Activated CD4-positive, alpha-beta T cell treated with anti-CD3 and anti-CD28 coated beads, Interleukin-2, amount 10 ng/mL, durations not matched to agents 7 days and 5 days (primary cell): ENCODE measurements at places on chromosomes 4 and X. TPM values are rescaled to one million over a fixed set of nuclear protein-coding genes. Genes with fewer than 3 reads are reported as not detected.

GRCh38 chrX:114774691-114775090 lies 190.8 kb downstream of the HTR2C start:
- no peak overlapping the region for H3K27ac ChIP-seq
- no peaks in the 10 kb centered on the region for H3K36me3 ChIP-seq
- no peak for DNase-seq
- H3K27me3 ChIP-seq = no peaks in the 10 kb centered on the region
- H3K4me1 ChIP-seq = no peaks in the 10 kb centered on the region

DNA sequence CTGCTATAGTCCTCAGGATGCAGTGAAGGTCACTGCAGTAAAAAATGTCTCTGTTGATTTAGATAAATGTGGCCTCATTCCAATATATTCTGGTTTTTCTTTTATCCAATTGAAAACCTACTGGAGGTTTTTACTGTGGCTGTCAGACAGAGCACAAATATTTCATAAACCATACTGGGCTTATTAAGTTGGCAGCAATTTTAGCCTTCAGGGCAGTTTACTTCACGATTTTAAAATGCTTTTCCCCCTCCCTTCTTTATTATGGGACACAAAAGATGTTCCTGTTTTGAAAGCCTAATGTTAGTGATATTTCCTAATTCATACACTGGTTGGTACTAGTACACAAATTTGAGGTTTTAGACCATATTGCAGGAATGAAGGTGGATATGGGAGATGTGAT lies 939.4 kb downstream of the C4orf33 start:
- no peak for DNase-seq
- H3K27ac ChIP-seq = no peak overlapping the region
- H3K4me1 ChIP-seq = no peaks in the 10 kb centered on the region
- H3K4me3 ChIP-seq = no peak overlapping the region
- no peaks in the 10 kb centered on the region for H3K36me3 ChIP-seq

SH3D19 gene
- total RNA-seq = not detected

GPR119 gene
- total RNA-seq = not detected

DNA sequence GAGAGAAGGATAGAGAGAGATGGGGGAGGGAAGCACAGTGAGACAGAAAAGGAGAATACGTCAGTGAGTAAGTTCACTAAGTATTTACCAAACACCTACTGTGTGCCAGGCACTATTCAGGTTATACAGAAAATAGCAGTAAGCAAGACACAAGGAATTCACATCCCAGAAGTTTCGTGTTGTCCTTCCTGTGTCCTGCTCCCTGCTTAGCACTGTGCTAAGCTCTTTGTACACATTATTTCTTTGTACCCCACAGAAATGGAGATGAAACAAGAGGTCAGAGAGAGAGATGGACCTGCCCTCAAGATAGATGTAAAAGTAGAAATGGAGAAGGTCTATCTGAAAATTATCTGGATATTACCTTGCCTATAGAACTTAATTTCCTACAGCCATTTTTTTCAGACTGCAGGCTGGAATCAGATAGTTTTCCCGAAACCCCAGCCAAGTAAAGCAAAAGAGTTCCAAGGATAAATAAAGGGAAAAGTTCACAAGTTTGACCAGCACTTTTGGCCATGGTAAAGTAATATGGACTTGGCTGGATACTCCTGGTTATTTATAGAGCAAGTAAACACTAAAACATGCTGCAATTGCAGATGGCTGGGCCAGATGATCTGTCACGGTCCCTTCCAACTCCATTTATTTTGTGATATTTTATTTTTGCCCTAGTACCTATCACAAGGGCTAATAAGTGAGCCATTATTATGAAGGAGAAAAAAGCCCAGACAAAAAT lies 353.7 kb upstream of the SLC7A11 start:
- no peak overlapping the region for H3K4me3 ChIP-seq
- H3K27me3 ChIP-seq = no peaks in the 10 kb centered on the region
- no peaks in the 10 kb centered on the region for H3K4me1 ChIP-seq
- no peak overlapping the region for H3K27ac ChIP-seq
- no peaks in the 10 kb centered on the region for H3K36me3 ChIP-seq
- DNase-seq = no peak
